ENCODE measurements at places on chromosomes 7 and 10.

DNA sequence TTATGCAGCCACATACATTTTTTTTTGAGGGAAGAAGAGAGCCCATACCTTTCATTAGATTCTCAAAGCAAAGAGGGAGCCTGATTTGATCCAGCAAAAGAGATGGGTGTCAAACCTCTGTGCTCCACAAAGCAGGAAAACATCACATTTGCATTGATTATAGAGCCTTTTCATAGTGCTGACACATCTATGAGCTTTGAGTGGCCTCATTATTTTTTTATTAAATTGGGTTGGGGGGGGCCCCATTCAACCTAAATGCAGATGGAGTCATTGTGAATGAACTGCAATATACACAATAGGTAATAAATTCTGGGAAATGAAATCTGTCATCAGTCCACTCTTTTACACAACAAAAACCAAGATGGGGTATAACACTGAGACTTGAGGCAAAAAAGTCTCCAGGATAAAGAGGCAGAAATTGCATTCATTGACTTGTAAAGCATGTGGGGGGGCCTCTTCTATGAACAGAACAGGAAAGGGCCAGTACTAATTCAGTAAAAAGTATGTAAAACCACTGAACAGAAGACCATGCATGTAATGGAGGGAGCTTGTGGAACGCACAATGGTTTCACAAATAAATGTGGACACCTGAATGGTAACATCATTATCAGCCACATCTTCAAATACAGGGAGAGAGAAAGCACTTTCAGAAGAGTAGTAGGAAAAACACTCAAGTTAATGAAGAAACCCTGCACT lies 17.7 kb upstream of the ASB4 start:
- DNase-seq = no peak

DNA sequence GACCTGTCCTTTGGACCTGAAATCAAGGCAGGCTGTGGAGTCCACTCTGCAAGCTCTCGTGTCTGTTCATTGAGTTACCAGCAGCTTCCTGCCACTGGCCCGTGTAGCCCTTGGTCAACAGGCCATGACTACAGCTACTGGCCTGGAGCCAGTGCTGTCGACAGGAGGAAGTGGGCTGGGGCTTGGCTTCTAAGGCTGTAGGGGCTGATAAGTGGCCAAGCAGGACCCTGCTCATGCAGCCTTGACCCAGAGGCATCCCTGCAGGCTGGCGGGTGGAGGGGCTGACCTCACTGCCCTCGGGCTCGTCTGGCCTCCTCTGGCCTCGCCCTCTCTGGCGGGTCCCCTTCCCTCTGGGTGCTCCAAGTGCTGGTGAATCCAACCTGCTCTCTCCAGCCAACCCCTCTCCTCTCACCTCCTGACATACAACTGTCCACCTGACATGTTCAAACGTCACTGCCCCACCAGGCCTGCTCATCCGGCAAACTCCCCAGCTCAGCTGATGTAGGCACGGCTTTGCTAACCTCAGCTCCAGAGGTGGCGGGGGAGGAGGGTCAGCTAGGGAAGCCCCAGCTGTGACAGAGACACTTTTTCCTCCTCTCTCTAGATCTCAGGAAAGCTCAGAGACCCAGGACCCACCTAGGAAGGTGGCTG lies 188.6 kb upstream of the LYZL2 start:
- no peak for DNase-seq

- DNase-seq = no peak
Observed at GRCh38 chr10:33341637-33342036, 7.2 kb upstream of the NRP1 start.

DNA sequence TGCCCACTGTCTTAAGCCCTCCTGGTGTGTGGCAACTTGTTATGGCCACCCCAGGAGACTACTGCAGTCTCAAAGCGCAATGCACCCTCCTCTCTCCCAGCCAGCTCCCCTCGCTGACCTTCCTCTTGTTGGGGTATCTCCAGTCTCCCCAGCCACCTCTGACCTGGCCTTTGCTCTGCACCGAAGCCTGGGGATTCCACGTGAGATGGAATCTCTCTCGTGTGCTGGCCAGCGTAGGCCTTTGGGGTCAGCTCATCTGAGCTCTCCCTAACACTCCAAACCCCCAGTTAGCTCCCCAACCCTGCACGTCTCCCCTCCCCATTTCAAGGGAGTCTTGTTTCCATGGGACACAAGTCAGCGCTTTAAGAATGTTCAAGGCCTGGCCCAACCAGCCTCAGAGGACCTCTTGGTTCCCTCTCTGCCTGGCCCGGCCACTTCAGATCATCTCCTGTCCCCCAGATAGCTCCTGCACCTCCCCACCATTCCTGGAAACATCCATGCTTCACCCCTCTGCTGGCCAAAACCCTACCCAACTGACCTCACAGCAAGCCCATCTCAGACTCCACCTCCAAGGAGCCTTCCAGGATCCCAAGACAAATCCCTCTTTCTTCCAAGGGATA lies 11.2 kb downstream of the ITPRIP start:
- DNase-seq = no peak

DNA sequence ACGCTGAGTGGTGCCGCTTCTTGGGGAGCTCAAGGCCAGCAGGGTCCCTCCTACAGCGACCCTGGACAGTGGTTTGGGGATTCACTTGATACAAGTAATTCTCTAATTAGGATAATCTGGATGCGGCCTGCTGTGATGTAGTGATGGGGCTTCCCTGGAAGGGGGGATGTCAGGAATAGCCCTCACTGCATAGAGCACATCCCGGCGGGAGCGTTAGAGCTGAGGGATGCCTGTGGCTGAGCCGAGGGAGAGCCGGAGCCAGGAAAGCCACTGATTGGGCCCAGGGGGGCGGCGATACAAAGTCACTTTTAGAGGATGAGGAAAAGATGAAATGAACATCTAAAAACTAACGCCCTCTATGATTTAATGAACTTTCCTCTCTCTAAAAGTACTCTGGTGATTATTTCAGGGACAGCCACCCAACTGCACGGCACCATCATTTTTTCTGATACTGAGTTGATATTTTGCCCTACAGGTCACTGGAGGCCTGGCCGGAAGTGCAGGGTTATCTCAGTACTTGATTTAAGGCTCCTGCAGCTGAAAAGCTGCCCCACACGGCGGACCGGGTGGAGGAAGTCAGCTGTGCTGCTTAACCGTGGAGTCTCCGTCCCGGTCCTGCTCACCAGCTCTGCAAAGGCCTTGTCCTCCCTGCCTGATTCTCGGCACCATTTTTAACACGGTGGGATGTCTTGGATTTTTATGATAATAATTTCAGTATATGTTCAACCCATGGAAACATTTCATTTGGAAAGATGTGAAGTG lies 518.8 kb downstream of the DNAJB6 start:
- DNase-seq = no peak

- no peak for DNase-seq
Observed at GRCh38 chr10:102738692-102739121, 5.0 kb upstream of the WBP1L start.

GRCh38 chr10:58590152-58590840 lies 77.6 kb downstream of the BICC1 start:
- DNase-seq = no peak

Data from activated T-cell treated with anti-CD3 and anti-CD28 coated beads, Interleukin-2, amount 50 U/mL, for 48 hours (primary cell).